ENCODE measurements at places on chromosomes 7 and 10.

- no peak for DNase-seq
Measured at GRCh38 chr10:28906934-28907333, 229.6 kb downstream of the BAMBI start.

DNA sequence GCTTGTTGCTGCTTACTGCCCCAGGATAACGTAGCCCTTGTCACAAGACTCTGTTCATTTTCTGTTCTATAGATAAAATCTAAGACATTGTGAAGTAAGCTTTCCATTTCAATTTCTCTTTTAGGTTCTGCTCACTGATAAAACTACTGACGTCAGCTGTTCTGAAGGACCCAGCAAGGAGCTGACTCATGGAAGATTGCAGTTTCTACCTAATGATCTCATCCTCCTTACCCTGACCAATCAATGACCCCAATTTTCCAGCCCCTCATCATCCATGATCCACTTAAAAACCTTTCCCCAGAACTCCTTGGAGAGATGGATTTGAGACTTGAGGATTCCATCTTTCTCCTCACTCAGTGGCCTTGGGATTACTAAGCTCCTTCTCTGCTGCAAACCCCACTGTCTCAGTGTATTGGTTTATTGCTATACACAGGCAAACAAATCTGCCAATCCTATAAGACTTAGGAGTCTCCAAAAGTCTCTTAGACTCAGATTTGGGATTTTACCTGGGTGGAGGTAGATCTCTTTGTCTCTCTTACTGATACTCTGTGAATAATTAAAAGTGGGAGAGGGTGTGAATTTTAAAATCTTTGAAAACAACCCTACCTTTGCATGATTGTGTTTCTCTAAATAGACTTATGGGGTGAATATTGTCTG, 109.2 kb upstream of the TRIM24 start:
- DNase-seq, result no peak

DNA sequence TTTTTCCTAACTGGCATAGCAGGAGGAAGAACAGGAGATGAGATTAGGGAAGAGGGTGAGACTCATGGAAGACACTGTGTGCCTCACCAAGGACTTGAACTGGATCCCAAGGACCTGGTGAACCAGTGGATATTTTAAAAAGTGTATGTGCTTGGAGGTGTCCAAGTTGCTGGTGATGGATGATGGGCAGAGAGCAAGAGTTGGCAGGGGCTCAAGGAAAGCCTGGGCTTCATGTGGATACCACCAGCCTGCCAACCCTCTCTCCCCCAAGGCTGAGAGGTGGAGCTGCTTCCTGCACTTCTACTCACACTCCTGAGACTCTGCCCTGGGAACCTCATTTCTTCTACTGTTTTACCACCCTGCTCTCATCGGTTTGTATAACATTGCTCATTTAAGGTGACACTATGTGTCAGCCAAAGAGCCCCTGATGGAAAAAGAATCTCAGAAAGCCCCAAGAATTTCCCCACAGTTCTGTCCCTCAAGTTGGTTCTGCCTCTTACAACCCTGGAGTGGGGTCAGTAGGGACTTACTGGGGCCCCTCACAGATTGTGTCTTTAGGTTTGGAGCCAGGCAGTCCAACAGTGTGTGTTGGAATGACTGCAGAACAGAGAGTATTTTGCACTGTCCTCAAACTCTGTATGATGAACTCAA, 56.2 kb upstream of the PDCD4 start:
- DNase-seq, result no peak

- DNase-seq, result no peak
Measured at GRCh38 chr10:1855911-1856310, 118.6 kb upstream of the ADARB2 start.

DNA sequence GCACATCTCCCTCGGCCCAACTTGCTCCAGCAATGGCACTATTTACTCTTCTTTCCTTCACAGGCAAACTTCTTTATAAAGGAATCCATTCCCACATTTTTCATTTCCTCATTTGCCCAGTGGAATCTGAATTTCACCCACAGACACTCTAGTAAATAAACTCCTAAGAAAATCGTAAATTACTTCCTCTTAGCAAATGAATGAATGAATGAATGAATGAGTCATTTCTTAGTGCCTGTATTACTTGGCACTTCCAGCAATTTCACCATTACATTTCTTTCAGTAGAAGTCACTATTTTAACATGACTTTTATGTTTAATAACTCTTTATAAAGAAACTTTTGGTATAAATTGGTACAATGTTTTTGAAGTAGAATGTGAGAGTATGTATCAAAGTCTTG, 55.7 kb downstream of the DDC start:
- no peak for DNase-seq

Data from non-pigmented ciliary epithelial cell (primary cell).